Hepatocyte (in vitro differentiated cells): ENCODE measurements at places on chromosomes 6 and 20. TPM values are rescaled to one million over a fixed set of nuclear protein-coding genes. Genes with fewer than 3 reads are reported as not detected.

RUNX2 gene
- 1.6 and 2.1 TPM in 2 replicates for total RNA-seq

- no peak for DNase-seq
Measured at GRCh38 chr6:47349931-47350330, 40.2 kb upstream of the TNFRSF21 start.

TXLNB gene
- 0.50 and 0.56 TPM in 2 replicates for total RNA-seq

- DNase-seq, result no peak
Measured at GRCh38 chr6:113762641-113763040, 94.5 kb upstream of the MARCKS start.

- peak; percentile 15 for DNase-seq
Measured at GRCh38 chr6:91029211-91029610, 442.3 kb upstream of the MAP3K7 start.

BMP6 gene
- 2.9 and 4.3 TPM in 2 replicates for total RNA-seq

ZNF334 gene
- total RNA-seq, result 9.2 and 12.6 TPM in 2 replicates

DNA sequence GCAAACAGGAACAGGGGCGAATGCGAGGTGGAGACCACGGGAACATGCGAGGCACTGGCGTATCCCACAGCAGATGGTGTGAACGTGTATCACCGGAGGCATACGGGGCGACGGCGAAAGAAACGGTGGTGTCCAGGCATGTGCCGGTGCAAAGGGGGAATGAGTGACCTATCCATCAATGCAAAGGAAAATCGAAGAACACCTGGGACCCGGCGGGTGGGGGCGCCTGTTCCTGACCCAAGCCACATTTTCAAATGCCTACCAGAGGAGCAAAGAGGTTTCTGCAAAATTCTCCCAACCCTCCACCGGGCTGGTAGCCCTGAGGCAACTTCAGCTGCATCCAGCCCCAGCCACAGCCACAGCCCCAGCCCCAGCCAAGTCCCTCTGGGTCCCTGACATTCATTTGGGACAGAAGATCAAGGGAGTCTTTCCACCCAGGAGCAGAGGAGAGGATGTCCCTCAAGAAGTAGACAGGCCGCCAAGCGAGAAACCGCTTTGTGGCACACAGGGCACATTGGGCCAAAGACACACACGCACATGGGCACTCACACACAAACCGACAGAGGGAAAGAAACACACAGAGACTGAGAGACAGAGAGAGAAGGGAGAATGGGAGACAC is 164.0 kb upstream of the ZNF337 start:
- no peak for DNase-seq

GRCh38 chr6:12363651-12364381 is 73.7 kb downstream of the EDN1 start:
- DNase-seq, result peak; percentile 77

PSMB1 gene
- 252 and 261 TPM in 2 replicates for total RNA-seq

UST gene
- 11.7 and 13.4 TPM in 2 replicates for total RNA-seq

HEY2 gene
- 0.47 and 0.80 TPM in 2 replicates for total RNA-seq

DNA sequence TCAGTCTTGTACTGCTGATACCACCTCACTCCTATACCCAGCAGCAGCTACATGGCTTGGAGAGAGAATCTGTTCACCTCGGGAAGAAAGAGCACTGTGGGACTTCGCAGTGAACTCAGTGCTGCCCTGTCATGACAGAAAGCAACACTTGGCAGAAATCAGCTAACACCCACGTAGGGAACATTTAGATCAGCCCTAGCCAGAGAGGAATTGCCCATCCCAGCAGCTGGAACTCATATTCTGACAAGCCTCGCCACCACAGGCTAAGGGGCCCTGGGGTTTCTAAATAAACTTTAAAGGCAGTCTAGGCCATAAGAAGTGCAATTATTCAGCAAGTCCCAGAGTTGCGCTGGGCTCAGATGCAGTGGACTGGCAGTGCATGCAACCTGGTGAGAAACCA is 1266.8 kb downstream of the GRIK2 start:
- peak; percentile 5 for DNase-seq

GRCh38 chr6:25407431-25407830 is 128.3 kb downstream of the CARMIL1 start:
- DNase-seq, result no peak

DNA sequence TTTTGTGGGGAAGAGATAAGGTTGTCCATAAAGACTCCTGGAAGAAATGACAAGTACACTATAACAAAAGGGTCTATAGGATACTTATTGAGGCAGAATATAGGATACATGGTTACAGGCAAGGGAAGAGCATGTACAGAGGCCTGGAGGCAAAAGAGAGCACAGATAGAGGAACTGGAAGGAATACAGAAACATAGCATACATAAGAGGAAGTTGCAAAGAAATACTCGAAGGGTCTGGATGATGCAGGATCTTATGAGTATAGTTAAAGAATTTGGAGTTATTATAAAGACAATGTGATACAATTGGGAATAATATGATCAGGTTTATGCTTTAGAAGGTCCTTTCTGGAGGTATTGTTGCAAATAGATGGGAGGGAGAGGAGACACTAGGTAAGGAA is 592.7 kb upstream of the POU3F2 start:
- no peak for DNase-seq

GRCh38 chr6:34412016-34412415 is 13.9 kb downstream of the RPS10 start:
- DNase-seq, result no peak

MTCH1 gene
- 184 and 203 TPM in 2 replicates for total RNA-seq

PROKR2 gene
- not detected in 2 replicates for total RNA-seq

GRCh38 chr6:96649926-96650325 is 87.0 kb downstream of the FHL5 start:
- no peak for DNase-seq

GRCh38 chr6:15995493-15995892 is 133.4 kb upstream of the MYLIP start:
- DNase-seq, result no peak

- DNase-seq, result no peak
Measured at GRCh38 chr6:31016659-31017299, 6.5 kb downstream of the MUC22 start.

DNA sequence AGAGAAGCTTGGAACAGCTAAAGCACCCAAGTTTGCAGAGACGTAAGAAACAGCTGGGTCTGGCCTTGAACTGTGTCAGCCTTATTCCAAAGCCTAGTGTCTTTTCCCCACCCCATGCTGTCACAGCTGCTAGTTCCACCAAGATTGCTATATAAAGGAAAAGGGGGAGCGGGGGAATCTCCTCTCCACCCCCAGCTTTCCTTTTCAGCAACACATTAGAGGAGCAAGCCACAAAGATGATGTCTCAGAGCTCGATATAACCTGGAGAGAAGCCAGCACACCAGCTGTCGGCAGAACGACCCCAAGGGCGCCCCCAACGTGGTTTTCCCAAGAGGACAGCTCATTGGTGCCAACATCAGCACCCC is 36.5 kb downstream of the ATP9A start:
- peak; percentile 34 for DNase-seq

ARHGAP18 gene
- 34.8 and 35.6 TPM in 2 replicates for total RNA-seq

HSD17B8 gene
- 6.0 and 7.8 TPM in 2 replicates for total RNA-seq

- no peak for DNase-seq
Measured at GRCh38 chr6:131003488-131004386, 59.3 kb downstream of the EPB41L2 start.
